Activated CD4-positive, CD25-positive, alpha-beta regulatory T cell (primary cell): ENCODE measurements at places on chromosomes 6 and 20.

- no peak for DNase-seq
These were observed 637.1 kb downstream of the UTRN start for GRCh38 chr6:144922120-144922722.

GRCh38 chr6:84462698-84463097 lies 235.3 kb upstream of the CEP162 start:
- no peak for DNase-seq

DNA sequence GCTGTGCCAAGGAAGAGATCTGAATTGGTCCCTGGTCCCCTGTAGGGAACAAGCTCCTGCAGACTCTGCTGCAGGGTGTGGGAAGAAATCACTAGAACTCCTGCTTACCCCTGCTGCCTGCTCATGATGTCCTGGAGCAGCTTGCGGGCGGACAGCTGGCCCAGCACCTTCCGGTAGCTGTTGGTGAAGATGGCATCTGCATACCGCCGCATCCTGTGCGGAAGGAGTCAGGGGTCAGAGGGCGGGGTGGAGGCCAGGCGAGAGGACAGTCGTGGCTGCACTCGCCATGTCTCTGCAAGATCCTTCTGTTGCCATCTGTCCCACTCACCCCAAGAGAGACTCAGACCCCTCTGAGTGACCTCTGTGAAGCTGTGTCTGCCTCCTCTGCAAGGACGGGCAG lies 5.3 kb downstream of the GHRH start:
- DNase-seq: no peak

DNA sequence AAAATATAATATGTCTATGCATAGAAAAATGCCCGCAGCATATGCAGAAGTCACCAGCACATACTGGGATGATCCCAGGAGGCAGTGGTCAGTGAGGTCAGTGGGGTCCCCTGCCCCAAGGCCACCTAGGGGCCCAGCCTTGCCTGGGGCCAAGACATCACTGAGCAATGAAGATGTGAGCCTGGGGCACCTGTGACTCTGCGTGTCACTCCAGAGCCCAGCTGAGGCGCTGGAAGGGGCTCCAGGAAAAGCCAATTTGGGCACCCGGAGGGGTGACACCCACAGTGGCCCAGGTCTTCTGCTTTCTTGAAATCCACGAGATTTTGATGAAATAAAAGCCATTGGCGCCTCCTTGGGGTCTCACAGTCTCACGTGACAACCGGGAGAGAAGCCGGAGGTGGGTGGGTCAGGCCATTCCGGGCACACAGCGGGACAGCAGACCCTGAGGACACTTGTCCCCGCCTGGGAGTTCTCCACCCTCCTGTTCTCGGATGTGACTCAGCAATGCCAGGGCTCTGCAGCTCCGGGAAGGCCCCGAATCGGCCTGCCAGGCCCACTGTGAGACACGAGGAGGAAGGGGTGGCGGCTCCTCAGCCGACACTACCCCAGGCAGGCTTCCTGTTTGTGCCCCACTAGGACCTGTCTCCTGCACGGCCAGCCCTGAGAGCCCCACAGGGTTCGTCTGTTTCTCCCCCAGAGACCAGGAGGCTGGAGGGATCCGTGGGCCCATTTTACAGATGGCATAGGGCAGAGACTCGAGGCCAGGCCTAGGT lies 24.4 kb upstream of the SLCO4A1 start:
- DNase-seq: peak; percentile 22

- no peak for DNase-seq
These were observed 6.3 kb upstream of the ADGB start for GRCh38 chr6:146592451-146592850.

GRCh38 chr20:52411611-52412010 lies 220.0 kb upstream of the ZFP64 start:
- no peak for DNase-seq

- DNase-seq: no peak
These were observed 24.2 kb downstream of the RBM24 start for GRCh38 chr6:17305219-17306001.

GRCh38 chr6:138538390-138539031 lies 39.2 kb upstream of the NHSL1 start:
- no peak for DNase-seq

DNA sequence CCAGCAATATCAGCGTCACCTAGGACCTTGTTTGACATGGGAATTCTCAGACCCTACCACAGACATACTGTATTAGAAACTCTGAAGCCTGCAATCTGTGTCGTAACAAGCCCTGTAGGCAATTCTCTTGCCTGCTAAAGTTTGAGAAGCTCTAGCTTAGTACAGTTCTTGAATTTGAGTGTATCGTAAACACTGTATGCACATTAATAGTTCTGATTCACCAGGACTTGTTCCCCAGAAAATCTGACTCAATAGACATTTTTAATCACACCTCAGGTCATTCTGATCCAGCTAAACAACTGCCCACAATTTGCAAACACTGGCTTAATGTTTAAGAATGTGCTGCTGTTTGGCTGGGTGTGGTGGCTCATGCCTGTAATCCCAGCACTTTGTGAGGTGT lies 414.3 kb downstream of the TFAP2A start:
- DNase-seq: no peak

DNA sequence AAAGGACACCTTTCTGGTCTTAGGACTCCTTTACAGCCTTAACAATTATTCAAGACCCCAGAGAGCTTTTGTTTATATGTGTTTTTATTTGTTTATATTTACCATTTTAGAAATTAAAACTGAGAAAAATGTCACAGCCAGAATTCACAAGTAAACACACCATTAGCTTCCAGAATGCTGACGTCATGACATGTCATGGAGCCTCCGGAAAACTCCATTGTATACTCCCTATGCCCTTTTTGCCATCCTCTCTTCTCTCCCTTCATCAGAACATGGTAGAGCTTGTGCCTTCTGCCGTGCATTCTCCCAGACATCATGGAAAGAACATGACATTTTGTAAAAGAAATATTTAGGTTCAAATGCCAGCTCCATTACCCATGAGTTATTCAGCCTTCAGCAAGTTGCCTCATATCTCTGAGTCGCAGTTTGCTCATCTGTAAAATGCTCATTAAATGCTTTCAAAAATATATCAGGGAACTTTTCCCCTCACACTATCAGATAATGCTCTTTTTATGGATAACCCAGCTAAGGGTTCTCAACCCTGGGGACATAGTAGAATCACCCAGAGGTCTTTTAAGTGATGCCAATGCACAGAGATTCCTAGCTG lies 27.8 kb downstream of the TNFAIP3 start:
- DNase-seq: no peak

DNA sequence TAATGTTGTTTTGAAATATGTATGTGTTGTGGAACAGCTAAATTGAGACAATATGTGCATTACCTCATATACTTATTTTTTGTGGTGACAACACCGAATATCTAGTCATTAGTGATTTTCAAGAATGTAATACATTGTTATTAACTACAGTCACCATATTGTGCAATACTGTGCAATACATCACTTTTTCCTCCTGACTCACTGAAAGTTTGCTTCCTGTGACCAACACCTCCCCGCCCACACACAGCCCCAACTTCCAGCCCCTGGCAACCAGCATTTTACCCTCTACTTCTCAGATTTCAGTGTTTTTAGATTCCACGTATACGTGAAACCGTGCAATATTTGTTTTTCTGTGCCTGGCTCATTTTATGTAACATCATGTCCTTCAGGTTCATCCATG lies 627.9 kb downstream of the PRKN start:
- DNase-seq: no peak

- DNase-seq: no peak
These were observed 84.5 kb downstream of the DNAH8 start for GRCh38 chr6:38799529-38800184.

DNA sequence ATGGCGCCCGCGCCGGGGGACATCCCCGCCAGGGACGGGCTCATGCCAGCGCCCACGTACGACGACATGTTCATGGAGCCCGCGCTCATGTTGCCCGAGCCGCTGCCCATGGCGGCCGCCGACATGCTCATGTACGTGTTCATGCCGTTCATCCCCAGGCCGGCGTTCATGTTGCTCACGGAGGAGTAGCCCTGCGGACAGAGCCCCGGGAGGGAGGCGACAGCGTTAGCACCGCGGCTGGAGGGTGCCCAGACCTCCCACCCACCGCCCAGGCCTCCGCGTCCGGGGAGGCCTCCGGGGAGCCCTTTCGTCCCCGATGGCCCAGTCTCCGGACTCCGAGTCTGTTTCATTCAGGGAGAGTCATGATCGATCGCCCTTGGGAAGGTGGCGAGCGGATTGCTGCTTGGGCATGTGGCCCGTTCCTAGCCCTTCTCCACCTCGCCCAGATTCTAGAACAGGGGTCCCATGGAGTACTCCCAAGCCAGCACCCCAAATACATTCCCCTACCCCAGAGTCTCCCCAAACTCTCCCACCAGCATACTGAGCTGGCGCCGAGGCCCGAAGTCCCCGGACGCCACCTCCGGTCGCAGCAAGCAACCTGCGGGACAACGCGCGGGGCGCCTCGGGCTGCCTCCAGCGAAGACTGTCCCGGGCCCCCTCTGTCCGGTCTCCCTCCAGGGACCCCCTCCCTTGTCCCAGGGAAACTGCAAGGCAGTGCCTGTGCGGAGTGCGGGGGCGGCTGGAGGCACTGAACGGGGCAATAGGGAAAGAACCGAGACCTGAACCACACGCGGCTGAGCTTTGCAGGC lies 1.2 kb downstream of the FOXA2 start:
- DNase-seq: no peak

- DNase-seq: no peak
These were observed 91.7 kb downstream of the FOXO3 start for GRCh38 chr6:108652375-108652774.

- no peak for DNase-seq
These were observed 29.8 kb downstream of the AIG1 start for GRCh38 chr6:143090314-143091044.

GRCh38 chr6:87220997-87221396 lies 65.6 kb downstream of the ZNF292 start:
- DNase-seq: no peak

- DNase-seq: no peak
These were observed 55.1 kb upstream of the HBS1L start for GRCh38 chr6:135109761-135110160.

- DNase-seq: peak; percentile 14
These were observed 27.0 kb downstream of the TRIM27 start for GRCh38 chr6:28896505-28897368.
